ENCODE measurements at places on chromosomes 13 and 19. TPM values are rescaled to one million over a fixed set of nuclear protein-coding genes. Genes with fewer than 3 reads are reported as not detected.

COL4A2 gene
- 97.1 TPM for total RNA-seq

KL gene
- 0.11 TPM for total RNA-seq

FAM83E gene
- total RNA-seq, result 0.77 TPM

MOB3A gene
- 36.7 TPM for total RNA-seq

LYPD3 gene
- 0.11 TPM for total RNA-seq

TSHZ3 gene
- 14.0 TPM for total RNA-seq

KLK1 gene
- not detected for total RNA-seq

PSG2 gene
- total RNA-seq, result 0.12 TPM

RPL18 gene
- total RNA-seq, result 1,891 TPM

GPR12 gene
- not detected for total RNA-seq

SPTBN4 gene
- 7.4 TPM for total RNA-seq

DAND5 gene
- not detected for total RNA-seq

POSTN gene
- total RNA-seq, result 13.1 TPM

NPAS1 gene
- 0.50 TPM for total RNA-seq

PSG1 gene
- total RNA-seq, result 0.62 TPM

FXYD1 gene
- 0.33 TPM for total RNA-seq

KIR3DL1 gene
- total RNA-seq, result not detected

IQCN gene
- total RNA-seq, result 0.50 TPM

CGB3 gene
- total RNA-seq, result not detected

B3GNT8 gene
- total RNA-seq, result 1.5 TPM

FBXO17 gene
- 33.9 TPM for total RNA-seq

ZIC5 gene
- total RNA-seq, result not detected

ZNF560 gene
- total RNA-seq, result 0.75 TPM

CCDC97 gene
- 7.2 TPM for total RNA-seq

FGF9 gene
- total RNA-seq, result 0.12 TPM

CLDN10 gene
- not detected for total RNA-seq

LGALS7 gene
- not detected for total RNA-seq

TMEM143 gene
- total RNA-seq, result 4.1 TPM

NRTN gene
- not detected for total RNA-seq

MYO16 gene
- total RNA-seq, result under 0.01 TPM

ZNF443 gene
- total RNA-seq, result 3.7 TPM

VSIG10L gene
- total RNA-seq, result 0.22 TPM

ZNF723 gene
- total RNA-seq, result not detected

RGL3 gene
- 0.50 TPM for total RNA-seq
